CD4-positive, alpha-beta T cell treated with Interleukin-21 for 1 hour (primary cell): ENCODE measurements at places on chromosomes 16 and 17.

GRCh38 chr17:3836551-3836950 lies 9.5 kb downstream of the NCBP3 start:
- DNase-seq = no peak

DNA sequence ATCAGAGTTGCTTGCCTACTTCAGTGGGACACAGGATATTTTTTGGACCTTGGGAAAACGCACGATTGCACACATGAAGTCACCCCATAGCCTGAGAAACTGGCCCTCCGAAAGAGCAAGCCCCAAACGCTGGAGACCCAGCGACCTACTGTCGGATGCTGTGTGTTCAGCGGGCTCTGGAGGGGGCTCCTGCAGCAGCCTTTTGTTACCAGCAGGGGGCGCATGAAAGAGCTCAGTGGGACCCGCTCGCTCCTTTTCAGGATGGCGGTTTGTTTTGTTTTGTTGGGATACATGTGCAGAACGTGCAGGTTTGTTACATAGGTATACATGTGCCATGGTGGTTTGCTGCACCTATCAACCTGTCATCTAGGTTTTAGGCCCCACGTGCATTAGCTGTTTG lies 28.4 kb downstream of the MYH3 start:
- no peak for DNase-seq

DNA sequence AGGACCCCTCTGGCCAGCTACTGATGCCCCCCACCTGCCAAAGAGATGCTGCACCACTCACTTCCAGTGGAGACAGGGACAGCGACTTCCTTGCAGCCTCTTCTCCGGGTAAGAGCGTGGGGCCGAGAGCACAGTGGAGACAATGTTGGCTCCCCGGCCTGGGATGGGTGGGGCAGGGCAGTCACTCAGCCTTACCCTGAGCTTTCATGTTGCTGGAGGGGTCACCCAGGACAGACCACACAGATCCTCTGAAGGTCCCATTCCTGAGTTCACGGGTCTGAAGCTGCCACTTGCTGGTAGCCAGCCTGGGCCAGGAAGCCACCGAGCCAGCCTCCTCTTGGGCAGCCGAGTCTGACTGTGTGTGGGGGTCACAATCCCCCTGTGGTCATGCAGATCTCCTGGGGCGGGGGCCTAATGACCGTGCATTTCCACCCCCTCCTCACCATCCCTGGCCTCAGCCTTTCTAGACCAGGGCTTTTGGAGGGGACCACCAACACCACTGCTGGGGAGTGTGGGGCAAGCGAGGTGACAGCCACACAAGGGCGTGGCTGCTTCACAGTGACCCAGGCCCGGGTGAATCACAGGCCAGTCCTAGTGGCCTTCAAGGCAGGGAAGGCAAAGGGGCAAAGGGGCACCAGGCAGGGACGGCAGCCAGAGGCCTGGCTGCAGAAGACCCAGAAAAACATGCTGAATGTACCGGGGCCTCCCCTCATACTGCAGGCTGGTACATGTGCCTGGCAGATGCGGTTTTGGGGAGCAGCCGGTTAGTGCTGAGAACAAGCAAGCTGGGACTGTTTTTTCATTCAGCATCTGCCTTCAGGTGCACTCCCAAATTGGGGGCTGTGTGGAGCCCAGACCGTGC lies 10.4 kb downstream of the TAF1C start:
- no peak for DNase-seq

GRCh38 chr16:88493879-88494278 lies 40.8 kb downstream of the ZFPM1 start:
- no peak for DNase-seq

GRCh38 chr16:50012182-50012581 lies 12.8 kb upstream of the CNEP1R1 start:
- no peak for DNase-seq

DNA sequence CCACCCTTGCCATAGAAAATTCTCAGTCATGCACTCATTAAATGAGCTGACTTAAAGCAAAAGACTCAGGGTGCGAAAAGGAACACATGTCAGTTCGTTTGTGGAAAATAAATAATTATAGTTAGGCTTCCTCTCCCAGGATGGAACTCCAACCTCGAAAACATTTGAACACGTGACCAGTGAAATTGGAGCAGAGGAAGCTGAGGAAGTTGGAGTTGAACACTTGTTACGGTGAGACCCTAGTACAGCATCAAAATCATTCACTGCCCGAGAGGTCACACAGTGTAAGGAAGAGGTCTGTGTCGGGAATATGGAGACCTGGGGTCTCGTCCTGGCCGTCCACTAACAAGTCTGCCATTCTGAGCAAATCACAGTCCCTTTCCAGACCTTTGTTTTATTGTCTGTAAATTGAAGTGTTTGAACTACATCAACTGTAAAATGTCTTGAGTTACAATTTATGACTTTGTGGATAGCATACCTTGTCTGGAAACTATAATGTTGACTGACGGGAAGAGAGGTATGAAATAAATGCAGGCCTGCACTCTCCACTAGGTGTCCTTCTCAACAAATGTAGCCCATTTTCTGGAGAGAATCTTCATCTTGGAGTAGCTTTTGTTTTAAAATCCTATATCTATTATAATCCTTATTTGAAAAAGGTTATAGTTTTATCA lies 7.7 kb downstream of the PSMD7 start:
- no peak for DNase-seq

GRCh38 chr16:57903656-57904055 lies 67.3 kb downstream of the CNGB1 start:
- DNase-seq = no peak

- no peak for DNase-seq
These were observed 90.9 kb upstream of the EEF2KMT start for GRCh38 chr16:5188318-5188988.

GRCh38 chr17:17105976-17106375 lies 63.7 kb downstream of the MPRIP start:
- no peak for DNase-seq

DNA sequence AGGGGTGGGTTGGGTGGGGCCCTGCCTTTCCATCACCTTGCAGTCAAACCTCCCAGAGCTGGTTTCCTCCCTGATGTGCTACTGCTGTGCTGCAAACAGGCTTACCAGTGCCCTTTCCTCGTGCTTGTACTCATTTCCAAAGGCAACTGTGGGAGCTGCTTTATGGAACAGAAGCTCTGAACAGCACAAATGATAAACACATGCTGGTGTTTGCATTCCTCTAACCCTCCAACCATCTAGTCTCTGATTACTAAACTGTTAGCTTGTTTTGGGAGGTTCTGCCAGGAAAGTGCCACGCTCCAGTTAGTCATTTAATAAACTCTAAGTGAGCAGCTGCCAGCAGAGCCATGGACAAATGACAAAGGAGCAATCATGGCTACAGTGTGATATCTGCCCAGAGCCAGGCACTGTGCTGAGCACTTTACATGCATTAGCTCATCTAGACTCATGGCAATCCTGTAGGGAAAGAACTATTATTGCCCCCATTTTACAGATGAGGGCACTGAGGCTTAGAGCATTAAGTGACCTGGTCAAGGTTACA lies 110.4 kb downstream of the VAT1L start:
- DNase-seq = no peak

DNA sequence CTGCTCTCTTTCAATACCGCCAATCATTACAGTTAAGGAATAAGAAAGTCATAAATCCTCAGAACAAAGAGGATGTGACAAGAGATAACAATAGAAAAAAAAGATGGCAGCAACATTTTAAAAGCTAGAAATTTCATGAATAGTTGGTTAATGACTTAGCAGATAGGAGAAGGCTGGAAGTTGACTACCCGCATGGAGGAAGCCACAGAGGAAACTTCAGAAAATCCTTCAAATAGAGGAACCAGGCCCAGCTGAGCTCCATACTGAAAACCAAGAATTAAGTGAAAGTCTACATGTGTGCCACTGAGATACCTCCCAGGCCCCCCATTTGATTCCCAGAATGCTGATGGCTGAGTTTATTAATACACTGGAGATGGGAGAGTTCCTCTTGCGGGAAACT lies 109.3 kb downstream of the GSG1L start:
- no peak for DNase-seq

- DNase-seq = peak; percentile 5
These were observed 192.9 kb downstream of the CCDC182 start for GRCh38 chr17:57552114-57552624.

GRCh38 chr16:24816688-24817087 lies 29.1 kb upstream of the SLC5A11 start:
- DNase-seq = no peak

- no peak for DNase-seq
These were observed 60.0 kb upstream of the CDC42EP4 start for GRCh38 chr17:73371836-73372235.

GRCh38 chr16:79909571-79909970 lies 309.0 kb upstream of the MAF start:
- no peak for DNase-seq

- no peak for DNase-seq
These were observed 25.3 kb downstream of the NXPH3 start for GRCh38 chr17:49600949-49601348.

- no peak for DNase-seq
These were observed 37.6 kb upstream of the CBFA2T3 start for GRCh38 chr16:89014403-89015230.

GRCh38 chr16:22375117-22375962 lies 921 bp upstream of the CDR2 start:
- no peak for DNase-seq

GRCh38 chr17:50539762-50540559 lies 7.0 kb upstream of the SPATA20 start:
- DNase-seq = no peak

DNA sequence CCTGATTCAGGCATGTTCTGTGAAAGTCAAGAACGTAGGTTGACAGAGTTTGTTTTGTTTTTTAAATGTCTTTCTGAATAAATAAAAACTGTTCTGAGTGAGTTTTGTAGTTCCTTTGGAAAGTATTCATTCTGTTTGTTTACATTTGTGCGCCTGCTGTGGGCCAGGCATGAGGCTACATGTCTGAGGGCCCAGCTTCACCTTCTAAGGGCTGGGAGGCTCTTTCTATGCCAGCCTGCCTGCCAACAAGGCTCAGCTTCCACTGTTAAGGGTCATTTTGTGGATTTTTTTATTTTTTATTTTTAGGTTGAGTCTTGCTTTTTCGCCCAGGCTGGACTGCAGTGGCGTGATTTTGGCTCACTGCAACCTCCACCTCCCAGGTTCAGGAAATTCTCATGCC lies 6.1 kb downstream of the WWOX start:
- no peak for DNase-seq

- no peak for DNase-seq
These were observed 17.7 kb upstream of the SLC12A3 start for GRCh38 chr16:56847173-56847910.

- DNase-seq = no peak
These were observed 26.8 kb downstream of the ITGAM start for GRCh38 chr16:31286421-31287032.

GRCh38 chr16:62963846-62964245 lies 927.6 kb upstream of the CDH8 start:
- DNase-seq = no peak

GRCh38 chr16:14658063-14658462 lies 25.3 kb downstream of the BFAR start:
- no peak for DNase-seq

DNA sequence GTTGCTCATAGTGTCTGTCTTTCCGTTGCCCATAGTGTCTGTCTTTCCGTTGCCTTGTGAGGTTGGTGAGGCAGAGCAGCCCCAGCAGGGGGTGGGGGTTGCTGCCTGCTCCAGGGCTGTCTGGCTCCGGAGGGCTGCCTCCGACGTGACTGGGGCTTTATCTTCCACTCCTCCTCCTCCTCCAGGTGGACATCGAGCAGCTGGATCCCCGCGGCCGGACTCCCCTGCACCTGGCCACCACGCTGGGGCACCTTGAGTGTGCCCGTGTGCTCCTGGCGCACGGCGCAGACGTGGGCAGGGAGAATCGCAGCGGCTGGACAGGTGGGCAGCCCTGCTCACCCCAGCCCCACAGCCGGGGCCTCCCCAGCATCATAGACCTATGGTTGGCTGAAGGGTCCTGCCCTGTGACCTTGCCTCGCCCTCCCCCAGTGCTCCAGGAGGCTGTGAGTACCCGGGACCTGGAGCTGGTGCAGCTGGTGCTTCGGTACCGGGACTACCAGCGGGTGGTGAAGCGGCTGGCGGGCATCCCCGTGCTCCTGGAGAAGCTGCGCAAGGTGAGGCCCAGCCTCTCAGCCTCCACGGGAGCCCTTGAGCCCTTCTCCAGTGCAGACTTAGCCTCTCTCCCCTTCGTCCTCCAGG lies 14.7 kb downstream of the ANKRD13B start:
- DNase-seq = no peak

DNA sequence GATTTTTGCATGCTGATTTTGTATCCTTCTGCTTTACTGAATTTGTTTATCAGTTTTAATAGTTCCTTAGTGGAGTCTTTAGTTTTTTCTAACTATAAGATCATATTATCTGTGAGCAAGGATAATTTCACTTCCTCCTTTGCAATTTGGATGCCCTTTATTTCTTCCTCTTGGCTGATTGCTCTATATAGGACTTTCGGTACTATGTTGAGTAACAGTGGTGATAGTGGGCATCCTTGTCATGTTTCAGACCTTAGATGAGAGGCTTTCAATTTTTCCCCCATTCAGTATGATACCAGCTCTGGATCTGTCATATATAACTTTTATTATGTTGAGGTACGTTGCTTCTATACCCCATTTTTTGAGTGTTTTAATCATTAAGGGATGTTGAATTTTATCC lies 224.5 kb upstream of the CNTNAP4 start:
- no peak for DNase-seq

- no peak for DNase-seq
These were observed 7.1 kb downstream of the TMEM97 start for GRCh38 chr17:28326114-28326513.

DNA sequence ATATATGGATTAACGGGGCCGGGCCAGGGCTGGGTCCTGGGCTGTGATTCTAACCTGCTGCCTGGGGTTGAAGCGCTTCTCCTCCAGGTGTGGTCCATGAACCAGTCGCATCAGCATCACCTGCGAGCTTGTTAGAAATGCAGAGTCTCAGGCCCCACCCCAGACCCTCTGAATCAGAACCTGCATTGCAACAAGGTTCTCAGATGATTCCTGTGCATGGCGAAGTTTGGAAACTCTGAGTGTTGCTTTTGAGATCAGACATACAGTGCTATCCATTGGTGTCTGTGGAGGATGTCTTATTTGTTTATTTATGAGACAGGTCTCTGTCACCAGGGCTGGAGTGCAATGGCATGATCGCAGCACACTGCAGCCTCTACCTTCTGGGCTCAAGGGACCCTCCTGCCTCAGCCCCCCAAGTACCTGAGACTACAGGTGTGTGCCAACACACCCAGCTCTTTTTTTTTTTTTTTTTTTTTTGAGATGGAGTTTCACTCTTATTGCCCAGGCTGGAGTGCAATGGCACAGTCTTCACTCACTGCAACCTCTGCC lies 99.8 kb downstream of the PITPNC1 start:
- DNase-seq = no peak

GRCh38 chr17:17818088-17818526 lies 18.7 kb downstream of the SREBF1 start:
- no peak for DNase-seq

DNA sequence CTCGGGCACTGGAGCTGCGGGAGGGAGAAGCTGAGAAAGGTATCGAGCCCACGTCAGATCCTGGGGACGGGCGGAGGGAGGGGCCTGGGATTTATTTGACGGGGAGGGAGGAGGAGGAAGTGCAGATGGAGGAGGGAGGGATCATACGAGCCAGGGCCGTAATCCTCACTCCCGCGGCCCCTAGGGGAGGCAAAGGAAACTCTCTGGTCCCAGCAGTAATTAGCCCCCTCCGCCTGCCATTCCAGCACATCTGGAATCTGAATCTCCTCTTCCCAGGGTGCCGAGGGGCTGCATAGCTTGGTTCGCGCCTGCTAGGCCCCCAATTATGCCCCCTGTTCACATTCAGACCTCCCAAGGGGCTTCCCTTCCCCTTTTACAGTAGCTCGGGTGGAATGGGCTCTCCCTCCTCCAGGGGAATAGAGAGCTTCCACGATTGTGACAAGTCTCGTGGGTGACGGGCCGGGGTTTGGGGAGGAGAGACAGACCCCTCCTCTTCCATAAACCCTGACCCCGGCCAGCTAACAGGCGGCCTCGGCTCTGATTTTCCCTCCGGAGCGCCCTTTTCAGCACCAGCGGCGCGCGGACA lies at the start of gene SEZ6L2:
Gene SEZ6L2 (minus strand): TSS at position 35 of the 586 bp plus-strand sequence. CDS start 531 bp downstream, outside the sequence.
- DNase-seq = peak; percentile 77
